ENCODE measurements at places on chromosomes 12 and 14.

DNA sequence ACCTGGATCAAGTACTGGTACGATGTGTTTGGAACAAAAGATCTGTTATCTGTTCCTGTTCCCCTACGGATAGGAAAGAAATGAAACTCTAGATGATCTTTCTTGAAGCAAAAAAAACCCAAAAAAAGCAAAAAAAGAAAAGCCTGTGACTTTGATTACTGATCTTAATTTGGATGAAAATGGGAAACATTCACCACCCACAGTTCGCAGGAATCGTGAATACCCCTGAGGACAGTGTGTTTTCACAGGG lies 138.7 kb upstream of the LMNTD1 start:
- DNase-seq: no peak

DNA sequence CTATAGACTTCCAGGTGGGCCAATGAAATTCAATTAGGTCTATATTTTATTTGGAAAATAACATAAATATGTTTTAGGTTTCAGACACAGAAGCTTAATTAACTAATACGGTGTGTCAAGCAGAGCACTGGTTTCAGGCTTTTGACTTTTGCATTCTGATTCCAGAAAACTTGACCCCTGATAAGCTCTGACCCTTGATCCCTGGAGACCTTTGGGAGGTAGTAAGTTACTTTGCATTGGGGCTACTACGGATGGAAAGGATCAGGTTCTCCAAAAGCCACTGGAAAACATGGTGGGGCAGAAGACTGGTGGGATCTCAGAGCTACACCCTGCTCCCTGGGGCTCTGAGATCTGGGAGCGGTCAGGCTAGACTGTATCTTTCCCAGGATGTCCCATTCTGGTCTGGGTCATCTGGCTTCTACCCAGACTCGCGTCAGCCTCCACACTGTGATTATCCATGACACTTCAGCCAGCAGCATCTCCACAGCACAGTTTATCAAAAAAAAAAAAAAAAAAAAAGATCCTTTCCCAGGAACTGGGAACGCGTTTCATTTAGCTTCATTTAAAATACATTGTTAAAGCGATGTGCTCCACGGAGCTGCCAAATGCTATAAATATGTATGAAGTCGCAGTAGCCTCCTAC lies 17.8 kb upstream of the EMP1 start:
- DNase-seq: no peak

DNA sequence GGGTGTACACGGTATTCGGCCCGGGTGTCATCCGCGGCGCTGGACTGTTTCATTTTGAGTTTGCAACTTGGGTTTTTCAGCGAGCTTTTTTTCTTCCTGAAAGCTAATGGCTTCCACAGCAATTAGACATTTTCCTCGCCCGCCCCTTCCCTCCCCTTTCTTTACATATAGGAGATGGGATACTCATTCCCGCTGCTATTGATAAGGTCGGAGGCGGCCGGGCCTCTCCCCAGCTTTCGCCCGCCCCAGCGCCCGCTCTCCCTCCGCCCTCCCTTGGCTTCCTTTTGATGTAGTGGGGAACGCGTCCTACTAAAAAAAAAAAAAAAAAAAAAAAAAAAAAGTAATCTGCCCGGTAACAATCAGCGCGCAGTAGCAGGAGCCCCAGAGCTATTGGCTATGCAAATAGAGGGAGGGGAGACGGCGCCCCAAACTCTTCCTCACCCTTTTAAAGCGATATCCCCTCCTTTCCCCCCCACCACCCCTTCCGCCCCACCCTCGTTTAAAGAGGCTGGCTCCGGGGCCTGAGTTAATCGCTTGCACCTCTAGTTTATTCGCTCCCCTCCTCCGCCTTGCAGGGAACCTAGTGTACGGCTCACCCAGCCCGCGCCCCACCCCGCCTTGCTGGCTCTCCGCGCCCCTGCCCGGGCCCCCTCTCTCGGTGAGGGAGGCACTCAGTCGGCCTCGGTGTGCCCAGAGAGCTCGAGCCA lies 1.7 kb upstream of the CCND2 start:
- peak; percentile 74 for DNase-seq

GRCh38 chr14:100557658-100558057 lies 29.6 kb downstream of the BEGAIN start:
- no peak for DNase-seq

- DNase-seq: no peak
Observed at GRCh38 chr12:99092100-99092851, 447.2 kb downstream of the APAF1 start.

- DNase-seq: no peak
Observed at GRCh38 chr12:115687094-115687493, 590.4 kb downstream of the MED13L start.

GRCh38 chr12:88310069-88310468 lies 168.0 kb downstream of the TMTC3 start:
- DNase-seq: no peak

- DNase-seq: no peak
Observed at GRCh38 chr12:108939594-108939993, 59.7 kb downstream of the DAO start.

DNA sequence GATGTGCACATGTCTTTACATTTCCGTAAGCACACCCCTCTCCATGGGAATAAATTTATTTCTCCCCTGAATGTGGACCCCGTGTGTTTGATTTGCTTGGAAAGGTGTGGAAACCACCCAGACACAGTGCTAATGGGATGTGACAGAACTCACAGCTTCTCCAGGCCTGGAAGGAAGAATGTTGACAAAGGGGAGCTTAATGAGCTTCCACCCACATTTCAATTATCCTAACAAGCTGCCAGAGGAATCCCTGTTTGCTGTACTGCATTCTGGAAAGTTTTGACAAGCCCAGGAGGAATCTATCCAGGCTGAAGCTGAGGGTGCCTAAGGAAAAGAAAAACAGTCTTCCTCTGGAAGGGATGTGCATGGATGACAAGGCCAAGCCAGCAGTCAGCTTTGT lies 51.2 kb upstream of the CCDC60 start:
- DNase-seq: no peak

DNA sequence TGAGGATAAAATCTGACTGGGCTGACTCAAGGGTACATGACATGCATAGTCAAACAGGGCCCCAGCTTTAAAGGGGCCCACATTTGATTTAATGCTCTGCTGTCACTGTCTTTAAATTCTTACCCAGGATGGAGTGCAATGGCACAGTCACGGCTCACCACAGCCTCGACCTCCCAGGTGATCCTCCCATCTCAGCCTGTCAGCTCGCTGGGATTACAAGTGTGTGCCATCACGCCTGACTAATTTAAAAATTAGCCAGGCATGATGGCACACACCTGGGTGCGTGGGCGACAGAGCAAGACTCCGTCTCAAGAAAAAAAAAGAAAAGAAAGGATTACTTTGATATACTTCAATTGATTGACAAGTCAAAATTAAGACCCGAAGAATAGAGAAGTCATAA lies 9.2 kb upstream of the PLBD1 start:
- DNase-seq: no peak

GRCh38 chr12:125902991-125903390 lies 837.8 kb downstream of the AACS start:
- DNase-seq: no peak

DNA sequence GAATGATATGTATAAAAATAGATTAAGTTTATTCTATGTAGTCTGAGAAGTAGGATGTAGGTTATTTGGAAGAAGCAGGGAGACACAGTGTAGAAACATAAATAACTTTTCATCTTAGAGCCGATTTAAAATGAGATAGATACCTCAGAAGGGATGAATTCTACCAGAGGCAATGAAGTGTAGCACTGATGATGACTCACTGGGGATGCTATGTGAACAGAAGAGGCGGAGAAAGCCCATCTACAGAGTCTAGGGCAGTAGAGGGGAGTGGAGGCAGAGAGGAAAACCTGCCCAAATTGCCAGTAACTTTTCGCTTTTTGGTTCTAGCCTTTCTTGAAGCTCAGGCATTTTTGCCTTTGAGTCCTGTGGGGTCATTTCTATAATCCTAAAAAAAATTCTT lies 451.8 kb downstream of the ATP23 start:
- DNase-seq: no peak

- DNase-seq: no peak
Observed at GRCh38 chr12:17344649-17345048, 738.7 kb upstream of the LMO3 start.

- no peak for DNase-seq
Observed at GRCh38 chr12:120762086-120762485, 36.5 kb downstream of the ACADS start.

GRCh38 chr12:6334940-6335450 lies 6.9 kb downstream of the TNFRSF1A start:
- DNase-seq: no peak

GRCh38 chr12:115638733-115639647 lies 638.5 kb downstream of the MED13L start:
- DNase-seq: no peak

DNA sequence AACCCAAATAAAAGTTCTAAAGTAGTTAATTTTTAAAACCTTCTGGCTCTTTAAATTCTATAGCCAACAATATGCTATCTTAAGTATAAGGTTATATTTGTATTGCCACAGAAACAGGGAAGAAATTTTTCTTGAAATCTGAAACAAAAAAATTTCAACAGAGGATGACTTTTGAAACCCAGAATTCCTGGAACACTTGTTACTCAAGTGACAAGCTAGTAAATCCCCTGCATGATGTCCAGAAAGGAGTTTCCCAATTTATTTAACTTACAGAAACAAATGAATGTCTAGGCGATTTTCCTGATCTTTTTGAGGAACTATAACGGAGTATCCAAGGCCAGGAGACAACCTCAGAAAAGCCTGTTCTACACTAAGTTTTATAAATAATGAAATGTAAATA lies 69.6 kb downstream of the SLC41A2 start:
- no peak for DNase-seq

DNA sequence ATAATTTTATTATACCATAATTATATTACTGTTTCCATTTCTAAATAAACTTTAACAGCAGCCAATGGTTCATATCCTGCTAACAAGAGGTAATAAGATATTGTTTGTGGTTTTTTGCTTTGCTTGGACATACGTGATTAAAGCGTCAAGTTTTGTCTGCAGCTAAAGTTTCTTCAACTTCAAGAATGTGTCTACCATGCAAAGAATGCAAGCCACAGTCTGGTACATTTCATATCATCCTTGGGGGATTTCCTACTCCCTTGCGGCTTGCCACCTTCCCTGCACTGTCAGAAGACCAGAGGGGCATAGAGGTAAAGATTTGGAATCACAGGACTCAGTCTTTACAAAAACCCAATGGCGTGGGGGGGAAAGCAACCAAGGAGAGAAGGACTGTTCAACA lies 125.2 kb downstream of the MED13L start:
- no peak for DNase-seq

- no peak for DNase-seq
Observed at GRCh38 chr14:96629558-96630222, 127.5 kb downstream of the PAPOLA start.

DNA sequence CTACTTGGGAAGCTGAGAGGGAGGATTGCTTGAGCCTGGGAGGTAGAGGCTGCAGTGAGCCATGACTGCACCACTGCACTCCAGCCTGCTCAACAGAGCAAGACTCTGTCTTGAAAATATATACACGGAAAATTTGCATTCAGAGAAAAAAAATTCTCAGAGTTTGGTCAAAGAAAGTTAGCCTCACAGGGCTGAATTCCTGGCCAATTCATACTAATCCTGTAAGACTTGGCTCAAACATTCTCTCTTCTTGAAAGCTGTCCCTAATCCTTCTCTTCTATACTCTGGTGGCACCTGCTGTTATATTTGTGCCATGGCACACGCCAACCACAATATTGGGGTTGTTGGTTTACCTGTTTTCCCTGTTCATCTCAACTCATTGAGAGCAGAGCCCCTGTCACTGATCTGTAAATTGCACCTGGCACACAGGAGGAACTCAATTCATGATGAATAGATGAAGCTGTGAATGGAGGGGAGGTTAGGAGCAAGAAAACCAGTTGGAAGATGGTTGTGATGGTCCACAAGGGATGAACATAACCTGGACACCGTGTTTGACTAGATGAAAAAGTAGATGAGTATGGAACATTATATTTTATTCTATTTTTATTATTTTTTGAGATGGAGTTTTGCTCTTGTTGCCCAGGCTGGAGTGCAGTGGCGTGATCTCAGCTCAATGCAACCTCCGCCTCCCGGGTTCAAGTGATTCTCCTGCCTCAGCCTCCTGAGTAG lies 36.8 kb upstream of the SPTSSA start:
- no peak for DNase-seq

GRCh38 chr12:20268771-20269170 lies 99.6 kb upstream of the PDE3A start:
- no peak for DNase-seq

DNA sequence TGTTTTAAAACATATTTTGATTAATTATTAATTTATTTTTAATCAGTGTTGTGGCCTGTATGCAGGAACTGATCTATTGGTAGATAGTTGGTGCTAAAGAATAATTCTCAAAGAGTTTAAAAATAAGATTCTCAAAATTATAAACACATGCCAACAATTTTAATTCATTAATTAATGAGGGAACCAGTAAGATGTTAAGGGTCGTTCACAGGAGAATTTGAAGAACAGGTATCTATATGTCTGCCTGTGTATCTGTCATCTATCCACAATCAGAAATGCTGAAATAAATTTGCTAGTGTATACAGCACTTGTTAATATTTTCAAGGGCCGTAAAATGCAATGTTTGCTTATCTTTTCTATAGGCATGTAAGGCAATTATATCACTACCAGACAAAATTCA lies 18.4 kb downstream of the DAAM1 start:
- DNase-seq: no peak

- DNase-seq: no peak
Observed at GRCh38 chr12:131025939-131026702, 72.4 kb downstream of the ADGRD1 start.

DNA sequence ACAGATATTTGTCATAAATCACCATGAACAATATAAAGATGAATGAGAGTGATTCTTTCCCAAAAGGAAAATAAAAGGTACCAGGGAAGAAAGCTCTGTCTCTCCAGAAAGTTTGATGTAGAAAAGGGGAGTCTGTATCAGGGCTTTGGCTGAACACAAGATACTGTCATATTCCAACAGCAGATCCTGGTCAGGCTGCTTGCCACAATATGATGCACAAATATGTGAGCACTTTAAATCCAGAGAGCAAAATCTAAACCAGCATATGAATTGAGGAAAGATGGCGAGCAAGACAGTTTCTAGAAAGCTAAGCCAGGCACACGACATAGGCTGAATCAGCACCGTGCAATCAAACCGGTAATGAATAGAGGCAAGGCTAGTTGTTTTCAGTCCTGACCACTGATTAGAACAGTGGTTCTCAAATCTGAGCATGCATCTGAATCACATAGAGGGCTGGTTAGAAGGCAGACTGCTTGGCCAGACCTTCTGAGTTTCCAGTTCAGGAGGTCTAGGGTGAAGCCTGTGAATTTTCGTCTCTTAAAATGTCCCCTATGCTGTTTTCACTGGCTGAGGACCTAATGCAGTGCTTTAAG lies 60.7 kb downstream of the PLCZ1 start:
- DNase-seq: no peak

DNA sequence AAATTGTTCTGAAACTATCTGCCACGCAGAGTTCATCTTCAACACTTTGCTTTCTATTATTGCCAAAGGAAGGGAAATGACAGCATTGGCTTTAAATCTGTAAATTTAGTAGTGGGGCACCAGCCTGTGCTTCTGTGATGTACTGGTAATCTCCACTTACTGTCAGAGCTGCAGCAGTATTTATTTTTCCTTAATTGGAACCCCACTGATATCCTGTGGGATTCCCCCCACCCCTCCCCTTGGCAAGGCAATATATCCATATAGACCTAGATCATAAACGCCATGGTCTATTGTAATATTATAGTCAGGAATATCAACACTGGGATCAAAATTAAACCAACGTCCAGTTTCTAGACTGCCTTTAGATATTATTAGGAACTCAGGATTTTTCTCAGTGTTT lies 96.7 kb downstream of the RMST start:
- no peak for DNase-seq

All from stimulated activated CD8-positive, alpha-beta memory T cell treated with anti-CD3 and anti-CD28 coated beads, Interleukin-4, amount 100 ng/mL, for 4 hours (primary cell).